Neural crest cell (in vitro differentiated cells): ENCODE measurements at places on chromosomes 12 and 14.

- DNase-seq: no peak
Measured at GRCh38 chr12:18068355-18068754, 21.6 kb downstream of the RERGL start.

DNA sequence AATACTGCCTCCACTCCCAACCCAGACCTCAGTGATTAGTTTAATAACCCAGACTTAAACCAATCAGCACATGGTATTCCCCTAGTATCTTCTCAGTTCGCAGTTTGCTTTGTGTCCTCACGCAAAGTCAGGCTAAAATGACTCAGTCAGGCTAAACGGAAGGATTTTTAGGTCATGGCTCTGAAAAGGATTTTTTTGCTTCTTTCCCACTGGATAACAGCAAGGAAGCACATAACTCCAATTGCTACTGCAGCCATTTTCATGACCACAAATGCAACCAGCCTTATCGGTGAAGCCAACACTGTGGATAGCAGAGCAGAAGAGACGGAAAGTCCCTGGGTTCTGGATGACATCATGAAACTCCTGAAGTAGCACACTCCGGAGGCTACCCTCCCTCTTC lies 67.7 kb downstream of the ZC3H14 start:
- DNase-seq: no peak

DNA sequence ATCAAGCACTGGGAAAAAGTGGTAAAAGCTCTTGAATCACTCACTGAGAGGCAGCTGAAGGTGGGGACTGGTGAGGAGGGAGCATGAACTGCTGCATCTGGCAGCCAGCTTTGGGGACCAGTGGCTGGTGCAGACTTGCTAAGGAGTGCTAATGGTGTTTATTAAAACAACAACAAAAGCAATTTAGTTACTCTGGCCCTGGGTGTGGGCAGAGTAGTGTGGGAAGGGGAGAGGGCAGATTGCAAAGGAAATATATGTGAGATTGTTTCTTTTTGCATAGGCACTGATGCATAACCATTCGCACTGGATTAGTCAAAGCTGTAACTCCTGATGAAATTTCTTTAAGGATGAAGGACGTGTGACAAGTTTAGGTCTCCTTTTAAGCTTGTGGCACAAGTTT lies 8.1 kb downstream of the TXNRD1 start:
- no peak for DNase-seq

- no peak for DNase-seq
Measured at GRCh38 chr14:86515195-86515594, 985.3 kb downstream of the FLRT2 start.

- no peak for DNase-seq
Measured at GRCh38 chr12:63079791-63080502, 71.1 kb downstream of the AVPR1A start.

GRCh38 chr12:98990648-98991047 lies 345.6 kb downstream of the APAF1 start:
- no peak for DNase-seq

- DNase-seq: no peak
Measured at GRCh38 chr12:87756111-87756510, 273.1 kb downstream of the C12orf50 start.

DNA sequence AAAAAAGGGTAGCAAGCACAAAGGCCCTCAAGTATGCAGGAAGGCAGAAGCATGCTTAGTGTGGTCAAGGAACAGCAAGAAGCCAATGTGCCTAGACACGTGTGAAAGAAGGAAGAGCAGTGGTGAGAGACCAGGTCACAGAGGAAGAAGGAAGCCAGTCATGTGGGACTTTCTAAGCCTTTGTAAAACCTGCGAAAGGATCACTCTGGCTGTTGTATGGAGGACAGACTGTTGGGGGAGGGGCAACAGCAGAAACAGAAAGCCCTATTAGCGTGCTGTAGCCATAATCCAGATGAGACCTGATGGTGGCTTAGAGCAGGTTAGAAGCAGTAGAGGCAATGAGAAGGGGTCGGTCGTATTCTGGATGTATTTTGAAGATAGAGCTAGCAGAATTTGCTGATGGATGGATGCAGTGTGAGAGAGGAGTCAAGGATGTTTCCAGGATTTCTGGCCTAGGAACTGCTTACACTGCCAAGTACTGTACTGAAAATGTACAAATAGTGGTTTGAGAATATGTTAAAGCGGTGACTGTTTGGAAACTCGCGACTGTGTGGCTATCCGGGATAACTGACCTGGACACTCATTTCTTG lies 5.7 kb upstream of the MLF2 start:
- DNase-seq: no peak

GRCh38 chr14:34920339-34920738 lies 45.2 kb upstream of the BAZ1A start:
- no peak for DNase-seq

- no peak for DNase-seq
Measured at GRCh38 chr12:122927756-122928403, 32.0 kb upstream of the VPS37B start.

GRCh38 chr14:57998766-57999165 lies 132.9 kb upstream of the SLC35F4 start:
- DNase-seq: no peak

DNA sequence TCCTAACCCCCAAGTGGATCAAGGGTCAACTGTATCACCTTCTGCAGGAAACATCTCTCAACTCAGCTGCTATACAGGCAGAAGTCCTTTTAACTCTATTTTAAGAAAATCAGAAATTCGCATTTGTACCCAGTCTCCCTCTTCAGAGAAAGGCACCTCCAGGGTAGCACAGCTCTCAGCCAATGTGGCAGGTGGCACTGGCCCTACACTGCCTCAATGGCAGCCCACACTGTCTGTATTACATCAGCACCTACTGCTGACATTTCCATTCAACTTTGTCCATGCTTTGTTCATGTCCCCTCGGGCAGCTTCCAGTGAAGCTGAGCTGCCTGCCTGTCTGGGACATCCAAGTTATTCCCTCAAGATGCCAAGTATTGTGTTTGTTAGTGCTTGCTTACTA lies 8.8 kb downstream of the SPTSSA start:
- no peak for DNase-seq

DNA sequence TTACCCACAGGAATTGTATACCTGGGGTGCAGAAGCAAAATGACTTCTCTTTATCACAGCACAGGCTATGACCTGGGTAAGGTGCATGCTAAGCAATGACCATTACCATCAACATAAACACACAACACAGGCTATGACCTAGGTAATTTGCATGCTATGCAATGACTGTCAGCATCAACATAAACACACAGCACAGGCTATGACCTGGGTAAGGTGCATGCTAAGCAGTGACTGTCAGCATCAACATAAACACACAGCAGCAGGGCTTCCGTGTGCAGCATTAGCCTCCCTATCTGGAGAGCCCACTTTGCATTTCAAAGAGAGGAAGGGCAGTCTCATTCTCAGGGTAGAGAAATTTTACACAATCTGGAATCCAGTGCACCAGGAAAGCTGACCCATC lies 583.0 kb downstream of the TMEM121 start:
- no peak for DNase-seq

DNA sequence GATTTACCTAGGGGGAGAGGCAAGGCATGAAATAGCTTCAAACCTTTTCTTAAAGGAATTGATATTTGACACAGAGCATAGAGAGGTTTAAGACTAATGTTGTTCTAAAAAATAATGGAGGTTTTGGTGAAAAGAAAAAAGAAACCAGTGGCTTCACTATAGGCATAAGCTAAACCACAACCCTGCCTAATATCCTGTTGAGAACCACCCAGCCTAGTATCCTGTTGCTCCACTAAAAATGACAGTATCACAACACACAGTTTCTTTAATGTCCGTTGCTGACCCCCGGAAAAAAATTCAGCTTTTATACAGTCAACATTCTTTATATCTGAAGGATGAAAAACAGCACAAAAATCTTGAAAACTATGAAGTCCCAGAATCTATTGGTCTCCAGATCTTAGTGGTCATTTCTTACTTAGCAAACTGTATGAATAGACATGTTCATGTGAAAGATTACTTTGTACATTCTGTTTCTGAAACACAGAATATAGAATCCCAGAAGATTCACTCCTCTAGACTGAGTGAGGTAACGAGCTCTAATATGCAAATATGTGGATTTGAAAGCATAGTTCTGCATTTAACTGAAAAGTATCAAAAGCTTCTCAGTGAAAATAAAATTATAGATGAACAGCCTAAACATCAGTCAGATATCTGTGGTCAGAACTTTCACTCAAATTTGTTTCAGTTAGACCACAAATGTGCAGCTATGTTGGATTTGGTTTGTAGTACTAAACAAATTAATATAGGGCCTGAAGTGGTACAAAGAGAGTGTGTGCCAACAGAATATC lies 40.5 kb downstream of the GALC start:
- no peak for DNase-seq

DNA sequence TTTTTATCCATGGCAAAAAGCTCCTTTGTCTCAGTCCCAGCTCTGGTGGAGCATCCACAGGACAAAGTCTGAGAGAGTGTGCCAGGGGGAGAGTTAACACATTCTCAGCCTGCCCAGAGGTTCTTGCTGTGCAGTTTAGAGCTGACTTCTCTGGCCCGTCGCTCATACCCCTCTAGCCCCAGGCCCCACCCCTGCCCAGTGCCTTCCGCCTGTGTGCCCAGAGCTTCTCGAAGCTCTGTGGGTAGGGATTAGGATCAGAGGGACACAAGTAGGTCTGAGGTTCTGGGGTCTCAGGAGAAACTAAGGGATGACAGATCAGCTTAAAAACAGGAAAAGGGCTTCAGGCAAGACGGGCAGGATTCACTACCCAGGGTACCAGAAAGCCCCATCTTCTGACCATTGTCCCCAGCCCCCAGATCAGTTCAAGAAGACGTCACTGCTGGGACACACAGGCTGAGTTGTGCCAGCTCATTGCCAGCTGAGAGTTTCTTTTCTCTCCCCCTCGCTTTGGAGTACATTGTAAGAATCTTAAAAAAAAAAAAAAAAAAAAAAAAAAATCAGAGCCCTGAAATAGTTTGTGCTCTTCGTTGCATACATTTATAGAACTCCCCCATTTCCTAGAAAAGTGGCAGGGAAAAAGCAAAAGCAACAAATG lies 127.0 kb downstream of the GCH1 start:
- no peak for DNase-seq

DNA sequence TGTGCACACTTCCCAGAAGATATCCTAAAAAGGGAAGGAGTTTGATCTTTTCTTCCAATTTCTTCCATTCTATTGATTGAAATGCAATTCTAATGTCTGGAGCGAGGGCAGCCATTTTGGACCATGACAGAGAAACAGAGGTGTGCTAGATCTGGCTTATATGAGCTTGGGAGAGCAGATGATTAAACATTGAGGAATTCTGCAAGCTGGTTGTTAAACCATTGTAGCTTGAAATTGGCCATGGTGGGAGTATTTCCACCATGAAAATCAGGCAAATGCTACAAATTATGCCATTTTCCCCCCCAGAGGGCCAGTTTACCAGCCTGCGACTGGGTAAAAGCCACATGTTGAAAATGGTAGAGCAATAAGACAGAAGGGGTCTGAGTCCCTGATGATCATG lies 155.0 kb downstream of the PAWR start:
- no peak for DNase-seq

- DNase-seq: no peak
Measured at GRCh38 chr14:104512061-104512460, 67.5 kb upstream of the C14orf180 start.

DNA sequence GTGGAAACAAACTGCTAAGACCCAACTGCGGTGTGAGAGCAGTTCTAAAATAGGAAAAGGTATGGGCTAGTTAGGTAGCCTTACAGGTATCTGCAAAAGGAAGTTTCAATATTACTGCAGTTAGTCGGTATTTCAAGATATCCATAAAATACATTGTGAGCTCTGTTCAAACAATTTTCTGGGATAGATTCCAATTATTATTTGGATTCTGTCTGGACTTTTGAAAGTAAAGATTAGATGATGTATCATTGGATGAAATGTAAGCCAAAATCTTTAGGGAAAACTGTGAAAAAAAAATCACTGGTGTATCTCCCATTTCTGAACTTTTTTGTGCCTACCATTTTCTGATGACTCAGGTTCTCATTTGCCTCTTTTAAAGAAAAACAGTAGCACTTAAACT lies 621.6 kb downstream of the CCER1 start:
- DNase-seq: no peak

GRCh38 chr14:98792171-98792570 lies 479.8 kb downstream of the BCL11B start:
- DNase-seq: no peak

DNA sequence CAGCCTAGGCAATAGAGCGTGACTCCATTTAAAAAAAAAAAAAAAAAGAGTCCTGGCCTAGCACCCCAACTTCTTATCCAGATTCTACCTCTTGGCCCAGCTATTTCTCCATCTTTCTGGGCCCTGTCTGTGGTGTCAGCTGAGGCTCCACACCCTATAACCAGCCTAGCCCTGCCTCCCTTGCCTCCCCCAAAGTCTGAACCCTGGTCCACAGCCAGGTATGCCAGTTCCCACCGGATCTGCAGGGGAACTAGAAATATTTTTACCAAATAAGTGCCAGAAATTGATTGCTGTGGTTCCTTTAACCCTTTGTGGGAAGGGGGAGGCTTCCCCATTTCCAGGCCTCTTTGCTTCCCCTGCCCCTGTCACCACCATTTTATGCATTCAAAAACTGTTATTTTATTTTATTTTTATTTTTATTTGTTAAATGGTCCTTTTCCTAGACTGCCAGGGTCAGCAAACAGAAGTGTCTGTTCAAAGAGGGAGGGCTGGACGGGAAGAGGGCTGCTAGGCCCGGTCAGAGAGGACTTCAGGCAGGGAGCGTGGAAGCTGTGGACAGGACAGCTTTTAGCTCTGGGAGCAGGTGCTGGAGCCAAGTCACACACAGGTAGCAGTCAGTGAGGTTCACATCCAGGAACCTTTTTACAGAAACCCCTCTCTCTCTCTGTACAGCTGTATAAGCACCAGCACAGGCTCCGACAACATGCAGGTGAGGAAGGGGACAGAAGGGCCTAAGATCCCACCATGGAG lies 23.2 kb downstream of the TTC9 start:
- no peak for DNase-seq

DNA sequence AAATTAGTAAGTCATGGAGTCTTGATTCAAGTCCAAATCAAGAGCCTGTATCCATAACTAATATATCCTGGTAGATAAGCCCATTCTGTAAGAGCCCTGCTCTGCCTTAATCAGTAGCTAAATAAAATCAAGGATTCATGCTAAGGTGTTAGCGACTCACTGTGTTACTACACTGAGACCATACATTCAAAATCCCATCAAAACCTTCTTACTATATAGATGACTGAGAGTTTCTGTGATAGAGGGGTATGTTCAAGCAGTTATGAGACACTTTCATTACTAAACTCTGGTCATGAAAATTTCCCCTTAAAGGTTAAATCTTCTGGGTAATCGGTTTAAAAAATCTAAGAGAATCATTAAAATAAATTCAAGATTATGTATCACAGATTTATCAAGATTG lies 78.5 kb downstream of the MDGA2 start:
- DNase-seq: no peak

- no peak for DNase-seq
Measured at GRCh38 chr12:104648756-104649155, 192.0 kb downstream of the CHST11 start.

GRCh38 chr12:14846876-14847580 lies 3.7 kb upstream of the ART4 start:
- DNase-seq: no peak

DNA sequence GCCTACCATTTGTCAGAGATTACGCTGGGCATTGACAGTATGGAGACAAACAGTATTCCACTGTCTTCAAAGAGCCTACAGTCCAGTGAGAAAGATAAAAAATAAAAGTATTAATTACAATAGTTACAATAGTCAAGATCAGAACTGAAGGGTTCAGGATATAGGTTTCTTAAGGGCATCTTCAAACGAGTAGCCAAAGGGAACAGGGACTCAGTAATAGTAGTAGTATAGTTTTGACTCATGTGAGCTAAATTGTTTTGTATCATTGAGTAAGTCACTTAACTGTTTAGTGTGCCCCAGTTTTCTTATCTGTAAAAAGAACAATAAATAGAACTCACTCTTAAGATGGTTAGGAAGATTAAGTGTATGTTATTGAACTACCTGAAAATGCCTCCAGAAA lies 123.6 kb downstream of the METTL25 start:
- DNase-seq: no peak
